Stimulated activated CD8-positive, alpha-beta memory T cell treated with anti-CD3 and anti-CD28 coated beads, Interleukin-4, amount 100 ng/mL, for 24 hours (primary cell): ENCODE measurements at places on chromosomes 11 and 22.

GRCh38 chr11:2870460-2870859 lies 15.1 kb downstream of the CDKN1C start:
- DNase-seq: no peak

- peak; percentile 43 for DNase-seq
These were observed 80.8 kb downstream of the ZC3H12C start for GRCh38 chr11:110173811-110174644.

- no peak for DNase-seq
These were observed 27.0 kb upstream of the MUC5B start for GRCh38 chr11:1195682-1196515.

- no peak for DNase-seq
These were observed 1077.3 kb upstream of the CNTN5 start for GRCh38 chr11:97943493-97943892.

- DNase-seq: no peak
These were observed 13.7 kb downstream of the GLYATL2 start for GRCh38 chr11:58830673-58831301.

DNA sequence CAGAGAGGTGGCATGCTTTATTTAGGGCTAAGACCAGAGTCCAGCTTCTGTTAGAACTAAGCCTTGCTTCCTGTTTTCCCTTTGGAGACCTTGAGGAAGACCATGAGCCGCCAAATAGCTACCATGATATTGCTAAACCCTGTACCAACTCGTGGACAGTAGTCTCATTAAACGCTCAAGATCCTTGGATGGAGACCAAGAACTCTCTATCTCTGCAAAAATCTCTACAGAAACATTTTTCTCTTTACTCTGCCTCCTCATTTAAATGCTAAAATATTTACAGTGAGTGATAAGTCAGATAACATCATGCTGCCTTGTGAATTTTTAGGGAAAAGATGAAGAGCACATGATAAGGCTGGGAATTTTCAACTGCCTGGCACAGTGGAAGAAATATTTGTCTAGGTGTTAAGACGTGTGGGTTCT lies 197.8 kb downstream of the MAML2 start:
- no peak for DNase-seq

DNA sequence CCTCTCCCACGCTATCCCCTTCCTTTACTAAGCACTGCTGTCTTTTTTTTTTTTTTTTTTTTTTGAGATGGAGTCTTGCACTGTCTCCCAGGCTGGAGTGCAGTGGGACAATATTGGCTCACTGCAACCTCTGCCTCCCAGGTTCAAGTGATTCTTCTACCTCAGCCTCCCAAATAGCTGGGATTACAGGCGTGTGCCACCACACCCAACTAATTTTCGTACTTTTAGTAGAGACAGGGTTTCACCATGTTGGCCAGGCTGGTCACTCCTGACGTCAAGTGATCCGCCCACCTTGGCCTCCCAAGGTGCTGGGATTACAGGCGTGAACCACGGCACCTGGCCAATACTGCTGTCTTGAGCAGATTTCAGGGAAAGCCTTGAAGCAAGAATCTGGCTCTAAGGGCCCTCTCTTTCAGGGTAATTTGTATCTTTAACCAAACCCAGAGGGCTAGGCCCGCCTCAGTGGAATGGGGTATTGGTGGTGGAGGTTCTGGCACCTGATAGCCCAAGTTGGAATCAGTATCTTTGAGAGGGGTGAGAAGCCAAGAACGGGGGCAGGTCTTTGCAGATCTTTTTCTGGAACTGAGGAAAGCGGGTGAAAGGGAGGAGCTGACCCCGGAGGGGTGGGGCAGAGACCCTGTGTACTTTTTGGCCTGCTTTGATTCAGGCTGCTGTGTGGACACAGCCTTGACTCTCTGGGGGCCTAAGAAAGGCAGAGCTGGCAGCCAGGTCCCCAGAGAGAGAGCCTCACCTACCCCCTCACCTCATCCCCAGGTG lies 37.0 kb downstream of the TRIOBP start:
- no peak for DNase-seq

DNA sequence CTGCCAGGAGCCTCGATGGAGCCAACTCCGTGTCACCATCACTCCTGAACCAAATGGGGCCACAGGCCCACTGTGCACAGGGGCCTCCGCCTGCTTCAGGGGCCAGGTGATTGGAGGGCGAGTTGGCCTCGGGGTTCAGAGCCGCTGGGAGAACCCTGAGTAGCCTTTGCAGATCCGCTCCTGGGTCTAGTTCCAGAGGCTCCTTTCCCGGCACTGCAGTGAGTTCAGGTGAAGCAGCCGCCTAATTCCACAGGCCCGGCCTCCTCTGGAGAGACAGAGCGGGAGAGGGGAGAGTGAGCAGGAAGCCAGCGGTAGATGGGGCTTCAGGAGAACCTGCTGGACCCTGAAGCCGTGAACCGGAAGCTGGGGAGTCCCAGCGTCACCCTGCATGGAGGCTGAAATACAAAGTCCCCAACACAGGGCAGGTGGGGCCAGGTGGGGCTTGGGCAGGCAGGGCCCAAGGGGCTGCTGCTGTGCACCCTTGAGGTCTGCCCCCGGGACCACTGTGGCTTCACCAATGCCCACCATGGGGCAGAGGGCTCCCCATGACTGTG lies 22.5 kb downstream of the DRD4 start:
- DNase-seq: no peak

GRCh38 chr22:50308597-50308935 lies 1.1 kb upstream of the PLXNB2 start:
- no peak for DNase-seq

- DNase-seq: no peak
These were observed 1.0 kb upstream of the POLD4 start for GRCh38 chr11:67354075-67355022.

DNA sequence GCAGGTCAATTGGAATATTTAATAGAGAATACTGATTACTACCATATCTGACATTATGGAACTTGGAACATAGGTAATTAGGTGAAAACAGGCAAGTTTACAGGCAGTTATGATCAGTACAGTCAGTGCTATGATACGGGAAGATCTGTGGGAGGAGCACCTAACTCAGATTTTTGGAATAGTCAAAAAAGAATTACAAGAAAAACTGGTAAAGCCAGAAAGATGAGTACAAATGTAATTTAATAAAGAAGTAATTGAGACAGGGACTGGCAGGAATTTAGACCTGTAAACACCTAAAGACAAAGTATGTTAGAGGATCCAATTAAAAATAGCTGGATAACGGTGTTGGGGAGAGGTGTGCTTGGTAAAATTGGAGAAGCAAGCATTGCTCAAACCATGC lies 206.5 kb upstream of the ANO5 start:
- DNase-seq: no peak

DNA sequence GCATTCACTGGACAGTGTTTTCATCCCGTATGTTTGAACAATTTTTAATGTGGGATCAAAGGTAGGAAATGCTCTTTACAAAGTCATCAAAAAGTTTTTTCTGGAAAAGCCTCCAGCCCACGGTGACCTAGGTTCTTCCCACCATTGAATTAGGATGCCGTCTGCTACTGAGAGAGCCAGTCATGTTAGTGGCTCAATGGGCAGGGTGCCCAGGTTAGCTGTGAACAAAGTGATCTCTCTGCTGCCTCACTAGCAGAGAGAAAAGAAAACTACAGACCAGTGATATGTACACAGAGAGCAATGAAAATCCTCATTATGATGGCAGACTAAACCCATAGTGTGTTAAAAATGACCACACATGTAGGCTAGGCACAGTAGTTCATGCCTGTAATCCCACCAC lies 32.4 kb downstream of the KCNQ1 start:
- DNase-seq: no peak

GRCh38 chr11:73982595-73982989 lies at the start of gene UCP2:
Gene UCP2, minus strand, starts transcription at chr11:73982843. Its CDS starts 4,465 bp downstream, at chr11:73978378.
- DNase-seq: peak; percentile 84

- no peak for DNase-seq
These were observed 132.7 kb downstream of the CASP12 start for GRCh38 chr11:104765401-104766095.

DNA sequence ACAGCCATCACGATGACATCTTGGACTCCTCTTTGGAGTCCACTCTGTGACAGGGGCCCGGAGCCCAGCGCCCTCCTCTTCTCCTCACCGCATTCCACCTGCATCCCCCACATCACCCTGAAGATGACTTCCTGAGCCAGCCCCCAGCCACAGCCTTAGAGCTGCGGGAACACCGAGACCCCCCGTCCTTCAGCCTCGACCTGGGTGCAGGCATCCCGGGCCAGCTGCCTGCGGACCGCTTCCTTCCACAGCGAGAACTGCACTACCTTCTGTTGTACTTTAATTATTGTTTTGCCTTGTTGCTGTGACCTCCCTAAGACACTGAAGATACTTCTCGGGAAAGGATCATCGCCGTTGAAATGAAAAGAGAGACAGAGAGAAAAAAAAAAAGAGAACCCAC lies 42.1 kb downstream of the DBX1 start:
- DNase-seq: no peak

DNA sequence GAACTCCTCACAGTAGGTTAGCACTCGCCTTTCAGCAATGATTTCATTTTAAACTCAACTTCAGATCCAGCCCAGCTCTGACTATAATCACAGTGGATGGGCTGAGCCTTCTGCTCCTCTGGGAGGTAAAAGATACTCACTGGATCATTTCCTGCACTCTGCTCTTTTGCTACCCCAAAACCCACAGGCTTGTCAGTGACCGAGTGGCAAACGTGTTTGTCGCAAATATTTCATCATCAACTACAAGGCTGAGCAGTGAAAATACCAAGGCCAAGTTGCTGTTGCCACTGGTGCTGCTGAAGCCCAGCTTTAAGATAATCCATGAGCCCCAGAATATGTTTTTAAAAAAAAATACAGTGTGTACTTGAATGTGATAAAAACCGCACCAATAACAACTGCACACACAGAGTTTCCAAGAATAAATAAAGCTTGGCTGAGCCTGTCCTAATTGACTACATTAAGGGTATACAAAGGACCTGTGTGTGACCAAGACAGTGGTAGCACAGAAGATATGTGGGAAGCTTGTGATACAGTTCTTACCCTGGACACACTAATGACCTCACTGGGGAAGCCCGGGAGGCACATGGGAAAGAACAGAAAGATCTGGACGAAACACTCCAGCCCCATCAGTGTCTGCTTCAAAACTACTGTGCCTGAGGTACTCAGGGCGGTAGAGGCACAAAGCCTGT lies 41.3 kb downstream of the ABTB2 start:
- no peak for DNase-seq
